Sciatic nerve (tissue), 2 donors: ENCODE measurements at places on chromosomes 2 and 18. TPM values are rescaled to one million over a fixed set of nuclear protein-coding genes. Genes with fewer than 3 reads are reported as not detected.

- no peak for DNase-seq
These were observed 424.6 kb downstream of the TGIF1 start for GRCh38 chr18:3874581-3874980.

DNA sequence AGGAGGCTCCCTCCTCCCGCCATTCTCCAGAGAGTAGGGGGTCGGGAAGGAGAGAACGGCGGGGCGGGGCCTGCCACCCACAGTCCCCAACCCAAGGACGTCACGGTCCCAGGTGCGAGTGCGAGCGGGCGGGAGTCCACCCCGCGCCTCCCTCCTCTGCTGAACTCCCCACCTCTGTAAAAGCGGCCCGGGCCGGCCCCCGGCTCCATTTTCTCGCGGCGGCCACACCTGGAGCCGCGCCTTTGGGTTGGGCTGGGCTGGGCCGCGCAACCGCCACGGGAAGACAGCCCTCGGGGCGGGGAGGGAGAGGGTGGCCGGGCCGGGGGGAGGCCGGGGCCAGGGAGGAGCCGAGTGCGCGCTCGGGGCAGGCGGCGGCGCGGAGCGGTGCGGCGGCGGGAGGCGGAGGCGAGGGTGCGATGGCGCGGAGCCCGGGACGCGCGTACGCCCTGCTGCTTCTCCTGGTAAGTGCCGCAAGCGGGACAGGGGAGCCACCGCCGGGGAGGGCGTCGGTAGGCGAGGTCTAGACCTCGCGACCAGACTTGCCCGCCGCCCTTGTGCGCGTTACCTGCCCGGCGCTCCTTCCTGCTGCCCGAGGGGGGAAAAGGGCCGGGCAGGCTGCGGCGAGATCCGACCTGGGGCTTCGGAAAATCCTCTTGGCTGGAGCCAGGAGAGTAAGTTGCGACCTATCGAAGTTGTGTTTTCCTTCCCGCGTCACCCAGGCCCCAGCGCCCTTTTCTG lies at the start of gene DSG2:
Gene DSG2 (plus strand): TSS at position 342 of the 738 bp plus-strand sequence. CDS start 75 bp downstream, at position 417.
- peak; percentile 60 for DNase-seq

GRCh38 chr18:14969500-14969899 lies 221.5 kb downstream of the ANKRD30B start:
- DNase-seq = no peak

GRCh38 chr2:127637725-127638252 lies 8.2 kb upstream of the GPR17 start:
- no peak for DNase-seq

GRCh38 chr18:7633171-7633570 lies 66.1 kb downstream of the PTPRM start:
- no peak for DNase-seq

DNA sequence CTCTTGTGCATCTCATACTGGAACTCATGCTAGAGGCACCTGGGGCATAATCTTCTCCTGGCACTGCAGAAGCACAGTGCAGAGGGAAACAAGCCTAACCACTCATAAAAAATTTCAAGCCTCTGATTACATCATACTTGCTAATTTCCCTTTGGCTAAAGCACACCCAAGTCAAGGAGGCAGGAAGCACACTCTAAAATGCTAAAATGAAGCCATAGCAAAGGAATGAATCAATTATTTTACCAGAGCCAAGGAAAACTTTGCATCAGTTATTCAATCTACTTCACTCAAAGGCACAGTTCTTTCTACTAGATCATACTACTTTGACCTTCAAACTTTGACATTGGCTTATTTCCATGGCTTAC lies 79.6 kb upstream of the SPOPL start:
- no peak for DNase-seq

DNA sequence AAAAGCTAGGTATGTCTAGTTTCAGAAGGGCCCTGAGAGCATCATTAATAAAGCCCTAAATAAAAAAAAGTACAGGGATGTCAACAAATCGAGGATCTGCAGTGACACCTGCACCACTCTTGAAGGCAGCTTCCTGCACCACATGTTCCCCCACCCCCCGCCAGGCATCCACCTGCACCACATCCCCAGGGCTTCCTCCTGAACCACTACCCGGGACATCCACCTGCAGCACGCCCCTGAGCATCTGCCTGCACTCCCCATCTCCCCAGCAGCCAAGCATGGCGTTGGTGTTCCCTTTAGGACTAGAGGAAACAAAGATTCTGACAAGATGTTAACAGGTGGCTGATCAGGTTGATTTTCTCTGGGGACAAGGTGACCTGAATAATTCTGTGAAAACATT lies 55.2 kb downstream of the DLGAP1 start:
- no peak for DNase-seq

GRCh38 chr2:198004921-198005829 lies 200.8 kb downstream of the PLCL1 start:
- no peak for DNase-seq

DNA sequence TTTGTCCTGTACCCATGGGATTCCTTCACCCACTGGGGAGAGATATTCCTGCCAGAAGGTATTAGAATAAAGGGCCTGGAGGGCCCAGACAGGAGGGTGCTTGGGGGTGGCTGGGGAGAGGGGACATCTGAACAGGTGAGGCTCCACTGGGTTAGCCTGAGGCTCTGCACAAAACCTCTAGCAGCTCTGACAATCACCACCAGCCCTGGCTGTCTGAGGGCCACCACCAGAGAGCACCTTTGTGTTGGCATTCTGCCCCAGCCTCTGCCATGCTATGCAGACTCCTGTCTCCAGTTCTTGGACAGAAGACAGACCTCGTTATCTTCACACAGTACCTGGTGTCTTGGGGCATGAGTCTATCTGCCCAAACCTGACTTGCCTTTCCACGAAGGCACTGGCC lies 25.3 kb downstream of the SLC16A14 start:
- DNase-seq = no peak

DNA sequence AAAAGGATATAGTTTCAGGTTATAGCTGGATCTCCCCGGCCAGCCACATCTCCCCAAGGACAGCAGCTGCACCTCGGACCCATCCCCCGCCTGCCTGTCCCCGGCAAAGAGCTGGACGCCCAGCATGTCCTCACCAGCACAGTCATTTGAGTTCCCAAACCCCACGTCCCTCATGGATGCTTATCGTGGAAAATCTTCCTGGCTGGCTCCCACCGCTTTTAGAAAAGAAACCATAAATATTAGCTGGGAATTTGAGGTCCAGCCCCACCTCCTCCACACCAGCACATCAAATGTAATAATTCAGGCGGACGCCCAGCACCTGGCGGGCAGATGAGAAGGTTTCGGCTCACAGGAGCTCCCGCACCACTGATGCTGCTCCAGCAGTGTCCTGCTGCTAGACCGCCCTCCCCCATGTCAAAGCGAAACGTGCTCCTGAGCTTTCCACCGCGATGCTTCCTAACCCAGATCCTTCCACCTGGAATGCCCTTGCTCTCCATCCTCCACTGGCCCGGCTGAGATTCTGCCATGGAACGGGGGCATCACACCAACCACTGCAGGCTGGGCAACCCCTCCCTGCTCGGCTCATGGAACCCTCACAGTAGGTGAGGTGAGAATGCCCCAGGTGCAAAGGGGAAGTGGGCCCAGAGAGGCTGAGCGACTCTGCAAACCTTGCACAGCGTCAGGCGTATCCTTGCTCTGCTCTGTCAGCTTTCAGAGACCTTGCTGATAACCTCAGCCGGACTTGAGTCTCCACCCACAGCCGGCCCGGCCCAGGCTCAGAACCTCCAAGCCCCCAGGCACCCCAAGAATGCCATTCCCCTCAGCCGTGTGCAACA lies 71.5 kb upstream of the GPC1 start:
- DNase-seq = no peak

- no peak for DNase-seq
These were observed 119.9 kb upstream of the NDUFV2 start for GRCh38 chr18:8982416-8983183.

DNA sequence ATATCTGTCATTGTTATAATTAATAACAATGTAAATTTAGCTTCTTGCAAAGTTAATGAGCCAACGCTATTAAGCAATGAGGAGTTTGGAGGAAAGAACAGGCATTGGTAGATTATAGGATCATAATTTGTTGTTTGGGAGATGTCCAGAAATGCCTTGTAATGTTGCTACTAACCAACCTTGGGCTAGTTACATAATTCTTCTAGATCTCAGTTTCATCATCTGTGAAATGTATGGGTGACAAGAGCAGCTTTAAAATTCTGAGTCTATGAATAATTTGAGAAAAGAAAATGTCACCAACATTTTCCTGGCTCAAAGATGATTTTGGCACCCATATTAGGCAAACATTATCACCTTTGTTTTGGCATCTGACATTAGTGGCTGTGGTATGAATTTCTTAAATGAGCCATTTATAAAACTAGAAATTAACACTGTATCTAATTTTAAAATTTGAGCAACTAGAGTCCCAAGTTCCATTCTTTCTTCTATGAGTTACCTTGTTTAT lies 2.9 kb downstream of the TMEM178A start:
- no peak for DNase-seq

GRCh38 chr2:47654790-47655562 lies 128.0 kb upstream of the MSH6 start:
- DNase-seq = peak; percentile 36

- no peak for DNase-seq
These were observed 26.6 kb downstream of the BIN1 start for GRCh38 chr2:127080226-127080937.

GRCh38 chr18:74381621-74382295 lies 66.1 kb downstream of the C18orf63 start:
- DNase-seq = no peak

- DNase-seq = no peak
These were observed 21.2 kb upstream of the CNRIP1 start for GRCh38 chr2:68341062-68341329.

- DNase-seq = no peak
These were observed 131.0 kb upstream of the CHAC2 start for GRCh38 chr2:53636596-53636995.

DNA sequence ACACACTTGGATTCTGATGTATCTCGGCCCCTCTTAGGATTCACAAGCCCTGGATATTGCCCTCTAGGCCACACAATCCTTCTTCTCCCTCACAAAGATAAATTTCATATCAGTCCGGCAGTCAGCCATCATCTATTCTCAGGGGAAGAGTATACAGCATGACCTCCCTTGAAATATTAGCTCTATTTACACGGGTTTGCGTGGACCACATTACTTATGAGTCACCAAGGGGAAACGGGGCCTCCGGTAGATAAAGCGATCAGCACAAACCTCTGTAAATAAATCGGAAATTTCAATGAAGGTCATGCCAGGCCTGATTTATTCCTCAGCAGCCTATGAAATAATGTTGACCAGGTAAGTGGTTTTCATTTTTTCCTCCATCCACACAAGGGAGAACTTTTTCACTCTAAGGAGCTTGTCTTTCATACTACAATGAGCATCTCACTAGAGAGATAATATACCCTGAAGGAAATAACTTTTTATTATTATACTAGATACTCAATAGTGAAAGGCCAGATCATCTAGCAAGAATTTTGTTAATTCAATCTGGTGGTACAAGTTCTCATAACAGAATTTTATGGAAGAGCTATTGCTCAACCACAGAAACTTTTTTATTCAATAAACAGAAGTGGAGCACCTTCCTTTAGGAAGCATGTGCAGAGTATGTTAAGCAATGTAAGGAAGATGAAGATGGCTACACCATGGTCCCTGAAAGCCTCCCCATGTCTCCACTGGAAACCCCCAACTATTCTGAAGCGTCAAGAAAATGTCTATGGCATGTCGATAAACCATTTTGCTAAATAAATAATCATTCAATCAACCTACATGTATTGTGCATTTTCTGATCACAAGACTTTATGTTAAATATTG lies 125.2 kb upstream of the PIK3C3 start:
- DNase-seq = no peak

DNA sequence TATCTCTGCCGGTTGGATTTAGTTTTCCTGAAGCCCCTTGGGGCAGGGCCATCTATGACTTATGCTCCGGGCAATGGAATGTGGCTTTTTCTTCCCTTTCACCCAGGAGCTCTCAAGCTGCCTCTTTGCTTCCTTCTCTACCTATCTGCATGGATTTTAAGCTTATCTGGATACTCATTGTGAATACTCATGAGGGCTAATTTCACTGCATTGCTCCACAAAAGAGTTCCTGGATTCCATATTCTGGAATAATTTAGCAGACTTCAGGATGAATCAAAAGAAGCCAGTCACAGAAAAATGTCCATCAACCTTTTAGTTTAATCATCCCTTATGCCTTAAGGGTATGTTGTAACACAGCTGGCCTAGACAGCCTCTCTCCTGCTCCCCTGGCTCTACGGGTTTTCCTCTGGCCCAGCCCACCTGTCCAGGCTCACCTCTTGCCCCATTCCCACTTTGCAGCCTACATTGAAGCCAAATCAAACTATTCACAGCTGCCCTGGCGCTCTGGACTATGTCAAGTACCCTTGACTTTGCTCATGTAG lies 122.8 kb upstream of the RMDN2 start:
- no peak for DNase-seq

The MAP2 gene
- 41.9 TPM for total RNA-seq

The FANCL gene
- total RNA-seq = 42.8 TPM

The LRATD1 gene
- total RNA-seq = 3.0 TPM

The SERPINB10 gene
- total RNA-seq = not detected

The ITGB6 gene
- total RNA-seq = not detected

The NOSTRIN gene
- 36.2 TPM for total RNA-seq

The CNDP1 gene
- 0.31 TPM for total RNA-seq

The SPAST gene
- 21.2 TPM for total RNA-seq

The MC2R gene
- not detected for total RNA-seq

The FSHR gene
- total RNA-seq = not detected
